Breast epithelium (tissue), 4 donors: ENCODE measurements at places on chromosomes 13 and 19.

- no peak for DNase-seq
Observed at GRCh38 chr13:69618838-69619237, 488.8 kb upstream of the ATXN8OS start.

- DNase-seq, result no peak
Observed at GRCh38 chr13:46229251-46229650, 17.5 kb downstream of the LRRC63 start.

DNA sequence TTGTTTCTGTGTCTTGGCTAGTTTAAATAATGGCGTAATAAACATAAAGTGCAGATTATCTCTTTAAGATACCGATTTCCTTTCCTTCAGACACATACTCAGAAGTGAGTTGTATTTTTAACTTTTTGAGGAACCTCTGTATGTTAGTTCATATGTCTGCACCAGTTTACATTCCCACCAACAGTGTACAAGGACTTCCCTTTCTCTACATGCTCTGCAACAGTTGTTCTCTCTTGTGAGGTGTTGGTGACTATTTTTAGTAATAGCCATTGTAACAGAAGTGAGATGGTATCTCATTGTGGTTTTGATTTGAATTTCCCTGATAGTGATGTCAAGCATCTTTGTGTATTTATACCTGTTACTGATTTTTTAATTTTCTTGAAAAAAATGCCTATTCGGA lies 418.6 kb downstream of the UQCRFS1 start:
- no peak for DNase-seq

GRCh38 chr13:30145709-30146367 lies 161.5 kb downstream of the KATNAL1 start:
- DNase-seq, result no peak

GRCh38 chr13:111594606-111595005 lies 274.2 kb downstream of the TEX29 start:
- DNase-seq, result no peak
